ENCODE measurements at places on chromosomes 7 and 10.

- DNase-seq = peak; percentile 52
These were observed 167.8 kb upstream of the ITGB1 start for GRCh38 chr10:33125522-33126517.

DNA sequence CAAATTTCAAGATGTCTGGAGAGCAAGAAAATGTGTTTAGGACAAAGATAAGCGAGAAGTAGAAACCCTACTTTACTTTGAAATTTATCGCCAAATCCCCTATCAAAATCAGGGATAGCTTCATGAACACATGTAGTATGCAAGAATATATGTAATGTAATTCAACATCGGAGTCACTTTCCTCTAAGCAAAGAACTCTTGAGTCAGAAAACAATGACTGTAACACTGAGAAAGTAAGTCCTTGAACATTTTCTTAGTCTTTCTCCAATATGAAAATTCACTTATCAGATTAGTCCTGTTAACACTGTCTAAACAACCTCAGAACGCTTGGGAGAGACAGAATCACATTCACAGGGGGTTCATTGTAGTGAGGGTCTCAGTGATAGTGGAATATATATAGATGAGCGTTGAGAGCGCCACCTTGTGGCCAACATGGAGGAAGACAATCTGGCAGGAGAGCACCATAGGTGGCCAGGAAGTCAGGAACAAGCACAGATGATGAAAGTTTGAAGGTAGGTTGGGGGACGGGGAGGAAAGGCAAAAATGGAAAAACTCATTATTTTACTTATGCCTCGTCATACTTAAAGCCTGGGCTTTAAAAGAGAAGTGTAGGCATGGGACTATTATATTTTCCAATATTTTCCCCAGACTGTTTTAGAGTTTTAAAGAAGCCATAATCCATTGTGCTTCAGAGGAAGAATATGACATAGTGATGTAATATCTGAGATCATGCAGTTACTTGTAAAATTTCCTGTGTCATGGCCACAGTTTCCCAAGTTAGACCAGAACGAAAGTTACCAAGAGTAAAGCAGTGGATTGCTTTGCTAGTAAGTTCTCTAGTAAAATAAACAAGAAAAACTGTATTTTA, 115.5 kb upstream of the GNAI1 start:
- DNase-seq = peak; percentile 64

DNA sequence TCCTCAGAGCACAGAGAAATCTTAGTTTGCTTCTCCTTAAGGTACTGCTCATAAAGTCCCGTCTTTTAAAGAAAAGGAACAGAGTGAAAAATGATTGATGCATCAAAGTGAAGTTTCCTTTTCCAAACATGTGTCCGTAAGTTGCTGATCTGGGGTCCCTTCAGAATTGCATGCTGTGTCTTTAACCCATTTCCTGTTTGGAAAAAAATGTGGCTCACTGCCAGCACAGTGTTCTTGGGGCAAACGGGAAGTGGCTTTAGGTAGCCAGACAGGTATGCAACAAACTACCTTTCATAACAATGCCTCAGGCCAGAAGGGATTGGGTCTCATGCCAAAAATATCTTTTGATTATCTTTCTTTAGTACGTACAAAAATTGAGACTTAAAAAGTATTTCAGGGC, 50.9 kb downstream of the TFAM start:
- no peak for DNase-seq

GRCh38 chr10:105288613-105289012, 647.5 kb downstream of the SORCS3 start:
- no peak for DNase-seq

GRCh38 chr7:41771717-41772116, 68.8 kb upstream of the INHBA start:
- DNase-seq = no peak

DNA sequence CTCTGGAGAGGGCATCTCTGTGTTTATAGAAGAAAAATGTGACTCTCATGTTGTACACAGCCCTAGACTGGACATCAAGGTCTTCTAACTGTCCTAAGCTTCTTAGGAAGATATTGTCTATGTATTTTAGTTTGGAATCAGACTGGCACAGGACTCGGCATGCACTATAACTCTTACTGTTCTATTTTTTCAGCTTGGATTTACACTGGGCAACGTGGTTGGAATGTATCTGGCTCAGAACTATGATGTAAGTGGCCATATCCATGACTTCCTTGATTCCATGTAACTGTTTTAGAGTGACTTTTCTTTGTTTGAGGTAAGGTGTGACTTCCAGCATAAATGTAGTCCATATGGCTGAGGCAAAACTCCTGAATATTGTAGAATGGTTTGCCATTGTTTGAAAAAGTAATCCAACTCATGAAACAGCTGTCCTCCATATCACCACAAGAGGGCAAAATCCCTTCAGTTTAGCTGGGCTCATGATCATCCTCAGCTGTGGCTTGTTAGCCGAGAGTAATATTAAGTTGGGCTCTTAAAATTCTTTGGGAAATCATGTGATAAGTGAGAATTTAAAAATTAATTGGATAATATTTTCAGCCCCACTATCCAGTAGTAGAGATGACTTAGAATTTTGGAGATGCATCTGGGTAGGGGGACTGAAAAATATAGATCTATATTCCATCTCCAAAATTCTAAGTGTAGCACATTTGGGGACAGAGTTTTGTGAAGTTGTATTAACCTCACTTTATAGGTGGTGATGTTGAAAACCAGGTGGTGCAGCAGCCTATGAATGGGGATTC, 10.4 kb downstream of the STMP1 start:
- no peak for DNase-seq

GRCh38 chr10:86599729-86600128, 54.6 kb upstream of the OPN4 start:
- peak; percentile 33 for DNase-seq

GRCh38 chr7:77940647-77941046, 142.1 kb downstream of the PHTF2 start:
- peak; percentile 21 for DNase-seq

- DNase-seq = no peak
These were observed 16.3 kb downstream of the TES start for GRCh38 chr7:116226664-116227063.

GRCh38 chr10:125779403-125780327, 4.0 kb upstream of the MMP21 start:
- no peak for DNase-seq

GRCh38 chr7:158818325-158819213, 10.7 kb downstream of the ESYT2 start:
- DNase-seq = peak; percentile 85

DNA sequence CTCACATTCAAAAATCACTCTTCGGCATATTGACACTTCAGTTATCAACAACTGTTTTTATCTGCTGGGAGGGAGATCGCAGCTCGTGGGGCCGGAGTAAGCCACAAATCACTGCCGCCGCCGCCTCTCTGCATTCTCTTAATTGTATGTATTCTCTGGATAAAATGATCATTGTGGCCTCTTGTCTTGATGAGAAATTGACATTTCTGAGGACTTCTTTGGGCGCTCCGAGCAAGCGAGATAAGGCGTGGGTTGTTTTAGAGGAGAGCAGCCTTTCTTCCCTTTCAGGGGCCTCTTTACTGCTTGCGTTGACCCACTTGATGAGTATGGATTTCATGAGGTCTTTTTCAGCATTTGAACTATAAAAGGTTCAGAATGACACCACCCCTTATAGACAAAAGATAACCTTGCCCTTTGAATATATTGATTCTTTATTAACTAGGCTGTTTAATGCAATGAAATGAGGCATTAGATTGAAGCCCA, 130.6 kb downstream of the EBF3 start:
- no peak for DNase-seq

GRCh38 chr7:150806863-150807262, 6.3 kb downstream of the TMEM176A start:
- no peak for DNase-seq

GRCh38 chr7:19916046-19916445, 142.6 kb upstream of the TMEM196 start:
- DNase-seq = no peak

- no peak for DNase-seq
These were observed 21.1 kb downstream of the LIMK1 start for GRCh38 chr7:74104702-74105101.

GRCh38 chr10:110163841-110164240, 43.6 kb upstream of the MXI1 start:
- DNase-seq = no peak

- peak; percentile 81 for DNase-seq
These were observed 9.7 kb downstream of the ATP6V0E2 start for GRCh38 chr7:149883452-149883861.

- no peak for DNase-seq
These were observed 179.4 kb downstream of the CACNA2D1 start for GRCh38 chr7:82263920-82264782.

GRCh38 chr7:115505136-115505535, 525.4 kb downstream of the TFEC start:
- no peak for DNase-seq

DNA sequence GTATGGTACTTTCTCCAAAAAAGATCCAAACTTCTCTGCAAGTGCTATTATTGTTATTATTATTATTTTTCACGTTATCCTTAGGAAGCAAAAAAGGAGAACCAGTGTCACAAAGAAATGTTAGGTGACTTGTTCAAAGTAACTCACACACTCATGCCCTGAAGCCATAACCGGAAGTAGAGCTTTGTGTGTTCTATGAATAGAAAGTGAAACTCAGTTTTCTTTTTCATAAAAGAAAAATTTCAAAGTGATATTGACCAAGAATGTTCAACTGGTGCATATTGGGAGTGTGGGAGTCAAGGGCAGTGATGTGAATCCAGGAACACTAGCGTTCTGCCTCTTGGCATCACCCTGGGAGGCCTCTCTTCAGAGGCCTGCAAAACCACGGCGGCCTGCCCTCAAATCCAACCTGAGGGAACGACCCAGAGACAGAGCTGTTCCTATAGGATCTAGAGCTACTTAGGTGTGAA, 106.1 kb downstream of the PRKCQ start:
- DNase-seq = peak; percentile 53

- DNase-seq = no peak
These were observed 1.2 kb upstream of the AHR start for GRCh38 chr7:17297243-17297642.

GRCh38 chr7:95240921-95241320, 83.4 kb downstream of the PON1 start:
- no peak for DNase-seq

GRCh38 chr7:112036071-112036470, 170.1 kb downstream of the DOCK4 start:
- no peak for DNase-seq

DNA sequence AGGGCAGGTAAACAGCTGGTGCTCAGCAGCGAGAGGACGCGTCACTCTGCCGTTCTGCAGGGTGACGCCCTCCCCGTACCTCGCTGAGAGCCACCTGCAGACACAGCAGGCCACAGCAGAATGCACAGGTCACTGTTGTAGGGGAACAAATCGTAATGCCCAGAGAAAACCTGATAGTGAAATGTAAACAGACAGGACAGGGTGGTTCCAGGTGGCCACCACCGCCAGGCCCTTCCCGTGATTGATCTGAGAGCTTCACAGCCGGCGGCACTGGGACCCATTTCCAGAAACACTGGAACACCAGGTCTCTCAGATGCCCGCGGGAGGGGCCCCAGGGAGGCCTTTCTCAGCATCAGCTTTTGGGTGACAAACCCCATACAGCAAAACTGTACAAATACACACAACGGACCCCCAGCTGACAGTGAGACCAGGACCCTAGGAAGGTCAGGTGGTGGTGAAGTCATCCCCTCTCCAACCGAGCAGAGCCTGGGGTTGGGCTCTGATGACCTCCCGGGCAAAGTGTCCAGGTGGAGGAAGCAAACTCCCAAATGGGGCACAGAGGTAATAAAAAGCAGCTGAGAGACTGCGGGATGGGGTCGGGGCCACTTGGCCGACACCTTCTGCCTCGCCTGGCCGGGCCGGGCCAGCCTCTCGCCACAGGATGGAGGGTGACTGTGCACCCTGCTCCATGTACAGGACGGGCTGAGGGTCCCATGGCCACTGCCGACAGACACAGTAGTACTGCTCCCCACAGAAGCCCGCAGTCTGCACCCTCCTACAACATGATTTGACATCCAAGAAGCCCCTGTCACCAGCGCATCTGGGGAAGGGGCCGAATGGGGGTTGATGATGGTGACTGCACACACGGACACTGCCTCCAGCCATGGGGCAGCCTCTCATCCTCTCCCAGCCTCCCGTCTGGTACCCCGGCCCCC, 4.6 kb downstream of the BHLHA15 start:
- no peak for DNase-seq

- DNase-seq = no peak
These were observed 39.9 kb upstream of the PPP2R2D start for GRCh38 chr10:131860806-131861440.

GRCh38 chr7:26099236-26099635, 52.8 kb upstream of the NFE2L3 start:
- DNase-seq = peak; percentile 40

DNA sequence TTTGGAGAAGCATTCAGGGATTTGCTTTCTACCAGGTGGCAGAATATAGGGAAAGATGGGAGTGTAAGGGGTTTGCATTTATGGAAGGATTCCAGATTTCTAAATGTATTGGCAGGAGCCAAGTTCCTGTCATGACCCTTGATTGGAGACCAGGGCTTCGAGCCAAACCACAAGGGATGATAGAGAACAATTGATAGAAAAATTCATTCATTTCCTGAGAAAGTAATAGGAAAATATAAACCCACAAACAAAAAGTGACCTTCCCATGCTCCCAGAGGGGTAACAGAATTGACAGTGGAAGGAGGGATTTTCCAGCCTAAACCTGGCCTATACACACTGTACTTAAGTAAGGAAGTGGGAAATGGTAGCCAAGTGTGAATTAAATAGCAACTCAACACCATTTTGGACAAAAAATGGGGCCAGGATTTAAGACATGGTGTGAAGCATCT, 22.4 kb upstream of the IFIT2 start:
- no peak for DNase-seq

DNA sequence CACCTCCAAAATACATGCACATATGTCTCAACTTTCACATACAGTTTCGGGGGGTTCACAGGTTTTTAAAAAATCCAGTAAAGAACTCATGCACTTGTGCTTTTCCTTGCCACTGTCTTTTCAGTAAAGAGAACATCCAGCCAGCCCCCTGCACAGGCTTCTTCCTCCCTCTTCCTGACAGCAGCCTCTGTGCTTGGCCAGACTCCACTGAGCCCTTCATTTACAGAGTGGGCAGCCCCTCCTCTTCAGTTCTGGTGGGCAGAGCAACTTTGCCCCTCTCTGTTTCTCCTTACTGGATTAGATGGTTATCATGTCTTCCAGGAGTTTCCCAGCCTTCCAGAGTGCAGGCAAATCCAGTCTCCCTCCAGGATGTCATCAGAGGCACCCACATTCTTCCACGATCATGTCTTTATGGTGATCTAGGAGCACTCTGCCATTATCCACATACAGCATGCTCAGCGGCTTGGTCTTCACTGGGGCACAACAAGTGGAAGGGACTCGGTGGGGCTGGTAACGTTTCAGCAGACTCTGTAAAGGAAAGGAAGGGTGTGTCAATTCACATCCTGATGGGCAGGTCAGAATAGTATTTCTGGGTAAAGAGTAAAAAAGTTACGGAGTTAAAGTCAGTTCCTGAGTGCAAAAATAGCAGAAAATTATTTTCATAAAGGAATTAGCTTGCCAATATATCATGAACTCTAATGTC, 8.8 kb downstream of the NODAL start:
- DNase-seq = no peak

DNA sequence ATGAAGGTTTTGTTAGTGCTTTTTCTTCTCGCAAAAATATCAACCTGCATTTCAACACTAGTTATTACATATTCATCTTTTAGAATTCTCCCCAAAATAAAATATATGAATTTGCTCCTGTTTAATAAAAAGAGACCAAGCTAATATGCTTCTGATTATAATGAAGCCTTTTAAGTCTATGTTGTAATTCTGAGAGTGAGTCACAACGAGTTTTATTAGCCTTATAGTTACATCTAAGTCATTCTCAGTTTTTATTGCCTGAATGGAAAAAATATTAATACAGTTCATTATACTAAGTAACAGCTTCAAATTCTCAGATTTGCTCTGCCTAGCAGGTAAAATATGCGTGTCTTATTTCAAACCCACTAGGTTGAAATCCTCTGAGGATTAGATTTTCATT, 152.4 kb upstream of the CELF2 start:
- no peak for DNase-seq

Measured in activated CD4-positive, alpha-beta T cell treated with anti-CD3 and anti-CD28 coated beads for 36 hours (primary cell).